ENCODE measurements at places on chromosomes 1 and 21.

GRCh38 chr1:112712701-112713128 lies 2.4 kb downstream of the PPM1J start:
- DNase-seq: no peak

DNA sequence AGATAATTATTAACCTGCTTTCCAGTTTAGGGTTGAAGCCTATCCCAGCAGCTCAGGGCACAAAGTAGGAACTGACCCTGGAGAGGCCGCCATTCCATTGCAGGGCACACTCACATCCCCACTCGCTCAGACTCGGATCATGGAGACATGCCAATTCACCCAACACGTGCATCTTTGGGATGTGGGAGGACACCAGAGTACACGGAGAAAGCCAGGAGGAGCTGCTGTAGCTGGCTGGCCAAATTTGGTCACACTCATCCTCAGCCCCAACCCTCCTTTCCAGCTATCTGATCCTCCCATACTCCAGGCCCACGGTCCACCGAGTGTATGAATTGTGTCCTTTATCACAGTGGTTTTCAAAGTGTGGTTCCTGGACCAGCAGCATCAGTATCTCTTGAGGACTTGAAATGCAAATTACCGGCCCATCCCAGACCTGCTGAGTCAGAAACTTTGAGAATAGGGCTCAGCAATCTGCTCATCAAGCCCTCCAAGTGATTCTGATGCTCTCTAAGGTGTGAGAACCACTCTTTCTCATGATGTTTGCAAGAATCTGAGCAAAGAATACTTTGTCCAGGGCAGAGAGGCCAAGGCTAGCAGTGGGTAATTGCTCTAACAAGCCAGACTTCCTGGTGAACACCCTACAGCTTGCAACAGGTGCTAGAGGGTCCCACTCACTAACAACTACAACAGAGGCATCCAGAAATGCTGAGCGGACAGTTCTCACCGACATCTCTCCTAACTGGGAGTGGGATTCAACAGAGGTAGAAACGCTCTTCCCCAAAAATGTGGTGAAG lies 26.3 kb downstream of the IER5 start:
- DNase-seq: no peak

DNA sequence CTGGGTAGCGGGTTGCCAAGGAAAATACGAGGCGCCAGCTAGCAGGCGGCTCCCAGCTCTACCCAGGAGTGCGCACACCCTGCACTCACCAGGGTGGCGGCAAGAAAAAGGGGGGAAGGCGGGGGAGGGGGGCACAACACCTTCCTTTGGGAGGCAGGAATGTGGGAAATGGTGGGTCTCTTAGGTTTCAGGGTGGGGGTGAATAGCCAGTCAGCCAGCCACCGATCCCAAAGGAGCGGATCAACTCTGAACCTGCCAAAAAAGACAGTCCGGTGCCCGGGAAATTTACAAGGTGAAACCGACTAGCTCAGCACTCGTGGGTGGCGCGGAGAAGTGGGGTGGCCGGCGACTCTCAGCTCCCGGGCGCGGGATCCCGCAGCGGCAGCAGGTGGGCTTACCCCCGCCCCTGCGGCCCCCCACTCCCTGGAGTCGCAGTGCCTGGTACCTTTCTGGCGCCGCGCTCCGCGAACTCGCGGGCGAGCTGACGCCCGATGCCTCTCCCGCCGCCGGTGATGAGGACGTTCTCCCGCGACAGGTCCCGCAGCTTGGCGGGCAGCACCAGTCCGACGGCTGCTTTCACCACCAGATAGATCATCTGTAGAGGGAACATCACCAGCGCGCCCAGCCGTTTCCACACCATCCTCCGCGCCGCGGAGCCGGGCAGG lies 1.2 kb downstream of the DHRS3 start:
- DNase-seq: no peak

- DNase-seq: no peak
Measured at GRCh38 chr1:98410082-98410481, 251.4 kb upstream of the SNX7 start.

Data from AML-193 (cell line).